ENCODE measurements at places on chromosomes 1 and 21. TPM values are rescaled to one million over a fixed set of nuclear protein-coding genes. Genes with fewer than 3 reads are reported as not detected.
A peak's percentile ranks its signal among the peaks of the same experiment; 100 is the strongest.

- no peaks in the 10 kb centered on the region for H3K27me3 ChIP-seq
- H3K36me3 ChIP-seq: no peaks in the 10 kb centered on the region
- DNase-seq: no peak
- no peak overlapping the region for H3K27ac ChIP-seq
These were observed 44.2 kb downstream of the ELK4 start for GRCh38 chr1:205587581-205587980.

GRCh38 chr1:14794136-14794768 is 195.8 kb downstream of the KAZN start:
- H3K27ac ChIP-seq: no peak overlapping the region
- DNase-seq: no peak
- no peaks in the 10 kb centered on the region for H3K4me1 ChIP-seq
- H3K27me3 ChIP-seq: no peaks in the 10 kb centered on the region

DNA sequence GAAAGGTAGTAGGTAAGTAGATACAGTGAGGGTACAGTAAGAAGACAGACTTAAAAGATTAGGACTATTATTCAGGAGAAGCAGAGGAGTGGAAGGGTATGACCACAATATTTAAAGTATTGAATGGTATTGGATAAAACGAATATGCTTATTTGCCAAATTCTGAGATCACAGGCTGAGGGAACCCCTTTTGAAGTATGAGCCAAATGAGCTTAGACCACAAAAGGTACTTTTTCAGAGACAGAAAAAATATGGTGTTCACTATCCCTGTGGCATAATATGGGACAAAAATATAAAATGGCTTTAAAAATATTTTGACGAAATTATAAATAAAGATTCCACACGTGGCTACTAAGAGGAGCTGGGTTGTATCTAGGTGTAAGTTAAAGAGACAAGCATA is 880 bp upstream of the MTF2 start:
- H3K27ac ChIP-seq: peak overlapping the region; percentile 93
- no peaks in the 10 kb centered on the region for H3K36me3 ChIP-seq
- peak overlapping the region; percentile 79 for H3K4me3 ChIP-seq
- H3K4me1 ChIP-seq: no peaks in the 10 kb centered on the region
- no peak for DNase-seq

DNA sequence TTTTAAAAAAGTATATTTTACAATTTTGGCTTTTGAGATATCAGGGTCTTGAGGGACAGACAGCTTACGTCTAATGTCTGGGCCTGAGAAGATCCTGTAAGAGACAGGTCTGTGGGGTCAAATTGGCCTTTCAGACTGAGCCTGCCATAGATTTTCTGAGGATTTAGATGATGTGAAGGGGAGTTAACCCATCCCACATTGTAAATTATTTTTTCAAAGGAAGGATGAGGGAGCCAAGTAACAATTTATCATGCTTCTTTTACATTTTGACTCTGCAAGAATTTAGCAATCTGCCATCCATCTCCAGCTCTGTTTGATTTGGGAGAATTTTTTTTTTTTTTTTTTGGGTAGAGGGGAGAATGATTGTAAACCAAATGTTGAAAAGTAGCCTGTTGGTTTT is 160.9 kb downstream of the ROR1 start:
- no peak overlapping the region for H3K4me3 ChIP-seq
- H3K36me3 ChIP-seq: no peaks in the 10 kb centered on the region
- H3K4me1 ChIP-seq: no peaks in the 10 kb centered on the region
- DNase-seq: no peak

DNA sequence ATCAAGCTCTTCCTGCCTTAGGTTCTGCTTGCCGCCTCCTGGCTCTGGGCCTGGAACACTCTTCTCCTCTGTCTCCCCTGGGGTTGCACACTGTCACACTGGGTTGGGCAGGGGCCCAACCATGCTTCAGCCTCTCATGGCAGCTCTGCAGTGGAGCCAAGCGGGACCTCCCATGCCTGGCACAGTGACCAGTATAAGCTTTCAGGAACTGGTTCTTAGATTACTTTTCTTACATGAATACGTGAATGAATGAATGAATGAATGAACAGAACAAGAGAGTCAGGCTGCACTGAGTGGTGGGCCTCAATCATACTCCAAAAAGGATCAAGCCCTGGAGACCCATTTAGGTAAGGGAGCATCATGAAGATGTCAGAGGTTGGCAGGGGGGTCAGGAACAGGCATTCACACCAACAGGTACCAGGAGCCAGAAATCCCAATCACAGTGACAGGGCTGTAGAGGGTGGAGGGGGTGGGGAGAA is 30.8 kb upstream of the TMEM125 start:
- peaks cover 2% of the 10 kb centered on the region for H3K36me3 ChIP-seq
- no peak overlapping the region for H3K4me3 ChIP-seq
- H3K27ac ChIP-seq: peak overlapping the region; percentile 74
- H3K27me3 ChIP-seq: no peaks in the 10 kb centered on the region
- DNase-seq: no peak

- no peaks in the 10 kb centered on the region for H3K27me3 ChIP-seq
- no peak for DNase-seq
- no peaks in the 10 kb centered on the region for H3K36me3 ChIP-seq
- no peaks in the 10 kb centered on the region for H3K4me1 ChIP-seq
- no peak overlapping the region for H3K27ac ChIP-seq
- H3K4me3 ChIP-seq: no peak overlapping the region
These were observed 46.6 kb downstream of the TRMT1L start for GRCh38 chr1:185110145-185110544.

DNA sequence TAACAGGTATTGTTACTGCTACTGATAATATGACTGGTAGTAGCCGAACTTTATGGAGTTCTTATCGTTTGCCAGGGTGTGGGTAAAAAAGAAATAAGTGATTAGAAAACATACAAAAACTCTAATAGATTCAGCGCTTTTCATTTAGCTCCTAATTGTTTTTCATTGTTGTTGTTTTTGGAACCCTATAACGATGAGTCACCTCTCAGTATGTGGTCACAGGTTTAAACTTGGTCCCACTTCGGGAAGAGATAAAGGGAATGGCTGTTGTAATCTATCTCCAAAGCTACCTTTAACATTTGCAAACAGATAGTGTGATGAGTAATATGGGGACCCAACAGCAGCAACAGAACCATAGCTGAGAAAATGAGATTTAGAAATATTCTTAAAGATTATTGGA is 62.7 kb upstream of the BCL10 start:
- H3K4me3 ChIP-seq: no peak overlapping the region
- no peaks in the 10 kb centered on the region for H3K27me3 ChIP-seq
- no peak for DNase-seq
- H3K4me1 ChIP-seq: peaks cover 3% of the 10 kb centered on the region
- no peak overlapping the region for H3K27ac ChIP-seq
- no peaks in the 10 kb centered on the region for H3K36me3 ChIP-seq

DNA sequence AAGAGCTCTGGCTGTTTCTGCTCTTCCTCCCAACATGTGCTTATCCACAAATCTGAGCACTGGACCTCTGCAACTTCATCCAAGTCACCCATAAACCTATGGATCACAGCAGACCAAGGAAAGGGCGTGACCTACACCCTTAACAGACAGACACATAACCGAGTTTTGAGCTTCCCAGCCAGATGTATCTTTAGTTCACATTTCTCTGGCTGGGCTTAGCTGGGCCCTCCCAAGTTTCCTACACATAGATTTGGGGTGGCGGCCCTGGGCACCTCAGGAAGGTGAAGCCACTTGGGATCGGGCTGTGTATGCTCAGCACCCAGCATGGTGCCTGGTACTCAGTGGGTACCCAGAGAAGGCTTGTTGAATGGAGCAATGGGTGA is 26.4 kb downstream of the FAAH start:
- no peak overlapping the region for H3K27ac ChIP-seq
- no peaks in the 10 kb centered on the region for H3K36me3 ChIP-seq
- no peaks in the 10 kb centered on the region for H3K27me3 ChIP-seq
- DNase-seq: no peak
- H3K4me1 ChIP-seq: no peaks in the 10 kb centered on the region

- no peaks in the 10 kb centered on the region for H3K4me1 ChIP-seq
- H3K27ac ChIP-seq: no peak overlapping the region
- no peak for DNase-seq
- H3K36me3 ChIP-seq: no peaks in the 10 kb centered on the region
- peaks cover 10% of the 10 kb centered on the region for H3K27me3 ChIP-seq
- H3K4me3 ChIP-seq: no peak overlapping the region
These were observed 107.4 kb upstream of the CASZ1 start for GRCh38 chr1:10903821-10904220.

DNA sequence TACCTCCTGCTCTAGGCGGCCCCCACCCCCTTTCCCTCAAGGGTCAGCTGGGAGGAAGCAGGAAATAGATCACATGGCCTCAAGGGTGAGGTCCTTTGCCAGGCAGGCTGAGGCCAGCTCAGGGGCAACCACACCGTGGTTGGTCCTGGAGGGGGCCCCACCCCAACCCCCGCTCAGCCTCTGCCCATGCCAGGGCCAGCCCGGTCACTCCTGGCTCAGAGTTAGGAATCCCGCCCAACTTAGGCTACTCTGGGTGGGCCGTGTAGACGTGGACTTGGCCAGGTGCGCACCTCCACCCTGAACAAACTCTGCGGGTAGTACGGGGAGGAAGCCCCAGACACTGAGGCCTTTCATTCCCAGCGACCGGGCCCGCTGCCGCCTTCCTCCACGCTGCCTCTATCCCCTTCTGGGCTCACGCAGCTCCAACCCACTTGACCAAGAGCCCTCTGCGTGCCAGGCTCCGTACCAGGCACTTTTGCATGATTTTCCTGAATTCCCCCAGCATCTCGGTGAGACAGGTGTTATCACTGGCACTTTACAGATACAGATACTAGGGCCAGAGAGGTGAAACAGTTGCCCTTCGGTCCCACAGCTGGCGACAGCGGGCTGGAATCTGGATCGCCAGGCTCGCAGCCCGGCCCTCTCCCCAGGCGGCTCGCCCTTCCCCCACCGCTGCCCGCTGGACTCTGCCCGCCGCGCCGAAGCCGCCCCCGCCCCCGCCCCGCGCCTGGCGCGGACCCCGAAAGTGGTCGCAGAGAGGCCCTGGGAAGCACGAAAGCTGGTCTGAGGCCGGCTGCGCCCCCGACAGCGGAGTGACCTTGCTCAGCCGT is 769 bp downstream of the GALE start:
- H3K4me1 ChIP-seq: peaks cover 9% of the 10 kb centered on the region
- H3K27me3 ChIP-seq: no peaks in the 10 kb centered on the region
- no peak for DNase-seq
- H3K36me3 ChIP-seq: peaks cover 13% of the 10 kb centered on the region
- H3K4me3 ChIP-seq: peak overlapping the region; percentile 80
- H3K27ac ChIP-seq: peak overlapping the region; percentile 70

DNA sequence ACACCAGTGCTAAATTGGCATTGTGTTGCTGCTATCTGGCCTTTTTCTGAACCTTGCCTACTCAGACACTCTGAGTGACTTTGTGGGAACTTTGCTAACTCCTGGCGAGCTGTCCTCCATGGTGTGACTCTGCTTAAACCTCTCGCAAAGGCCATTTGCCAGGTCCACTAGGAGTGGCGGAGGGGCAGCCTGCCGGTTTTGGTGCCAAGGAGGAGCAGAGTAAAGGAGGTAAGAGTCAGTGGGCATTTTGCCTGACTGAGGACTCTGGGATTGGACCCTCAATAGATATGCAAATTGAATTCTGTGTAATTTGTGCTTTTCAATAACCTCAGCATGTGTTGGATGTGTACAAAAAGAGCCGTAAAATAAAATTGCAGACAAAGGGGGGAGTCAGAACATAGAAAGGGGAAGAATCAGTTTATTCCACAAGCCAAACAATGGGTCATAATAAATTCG is 386.6 kb upstream of the NFIA start:
- H3K4me1 ChIP-seq: no peaks in the 10 kb centered on the region
- H3K36me3 ChIP-seq: no peaks in the 10 kb centered on the region
- no peak for DNase-seq

GRCh38 chr1:204367956-204368355 is 8.2 kb upstream of the PLEKHA6 start:
- peaks cover 11% of the 10 kb centered on the region for H3K4me1 ChIP-seq
- no peaks in the 10 kb centered on the region for H3K36me3 ChIP-seq
- no peak overlapping the region for H3K4me3 ChIP-seq
- DNase-seq: no peak
- H3K27me3 ChIP-seq: no peaks in the 10 kb centered on the region

Gene KCNJ9
- not detected for total RNA-seq

Gene GPR25
- total RNA-seq: not detected

Gene IL12RB2
- total RNA-seq: 0.54 TPM

Gene RIPK4
- total RNA-seq: not detected

Measured in GM12878 (cell line).